NCI-H1930 (cell line): ENCODE measurements at places on chromosomes 7 and 10.

DNA sequence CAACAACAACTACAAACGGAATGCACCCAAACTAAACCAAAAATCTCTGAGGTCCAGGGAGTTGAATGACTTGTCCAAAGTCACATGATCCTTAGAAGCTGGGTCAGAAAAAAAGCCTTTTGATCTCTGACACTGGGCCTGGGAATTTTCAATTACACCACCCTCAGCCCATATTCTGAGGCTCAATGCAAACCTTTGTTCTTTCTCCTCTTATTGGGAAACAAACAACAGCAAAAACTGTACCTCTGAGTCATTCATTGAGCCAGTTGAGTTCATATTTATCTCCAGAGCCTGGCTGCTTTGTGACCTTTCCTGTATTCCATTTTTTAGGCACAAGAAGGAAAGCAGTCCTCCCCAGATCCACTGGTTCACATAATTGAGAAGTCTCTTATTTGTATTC lies 51.2 kb upstream of the SORCS1 start:
- no peak for DNase-seq

GRCh38 chr10:90889636-90890035 lies 17.9 kb downstream of the RPP30 start:
- DNase-seq = no peak

DNA sequence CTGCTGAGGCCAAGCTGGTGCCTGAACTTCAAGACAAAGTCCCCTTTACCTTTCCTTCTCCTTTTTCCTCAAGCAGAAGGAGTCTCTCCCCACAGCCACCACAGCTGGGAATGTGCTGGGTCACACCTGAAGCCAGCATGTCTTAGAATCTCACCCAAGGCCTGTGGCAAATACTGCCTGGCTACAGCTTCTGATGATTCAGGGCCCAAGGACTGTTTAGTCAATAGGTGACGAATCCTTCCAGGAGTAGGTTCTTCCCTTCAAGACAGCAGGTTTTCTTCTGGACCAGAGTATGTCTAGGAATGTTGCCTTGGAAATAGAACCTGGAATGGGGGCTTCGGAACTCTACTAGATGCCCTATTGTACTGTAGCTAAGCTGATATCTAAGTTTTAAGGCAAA lies 374.6 kb downstream of the KIF20B start:
- no peak for DNase-seq

GRCh38 chr10:4546500-4546899 lies 279.5 kb upstream of the AKR1E2 start:
- no peak for DNase-seq

GRCh38 chr10:8238986-8239385 lies 184.5 kb downstream of the GATA3 start:
- DNase-seq = no peak

- DNase-seq = no peak
These were observed 25.5 kb downstream of the C1GALT1 start for GRCh38 chr7:7207876-7208275.
